ENCODE measurements at places on chromosomes 11 and 22. TPM values are rescaled to one million over a fixed set of nuclear protein-coding genes. Genes with fewer than 3 reads are reported as not detected.

The TSPAN18 gene
- 717 TPM for total RNA-seq

The UBE4A gene
- total RNA-seq = 32.0 TPM

The SCARF2 gene
- total RNA-seq = 8.1 TPM

The GSTT2B gene
- 6.0 TPM for total RNA-seq

The UBQLNL gene
- total RNA-seq = 4.4 TPM

The THOC5 gene
- total RNA-seq = 76.4 TPM

The FREY1 gene
- total RNA-seq = 1.1 TPM

The TIMM8B gene
- 49.6 TPM for total RNA-seq

The OSM gene
- total RNA-seq = not detected

The OR51E1 gene
- total RNA-seq = not detected

The CTTN gene
- 458 TPM for total RNA-seq

- DNase-seq = no peak
- H3K27me3 ChIP-seq = peaks cover 4% of the 10 kb centered on the region
- peaks cover 12% of the 10 kb centered on the region for H3K36me3 ChIP-seq
- H3K4me3 ChIP-seq = peak overlapping the region; percentile 97
- H3K27ac ChIP-seq = peak overlapping the region; percentile 82
Measured at GRCh38 chr22:31750365-31751284, 693 bp upstream of the PRR14L start.

DNA sequence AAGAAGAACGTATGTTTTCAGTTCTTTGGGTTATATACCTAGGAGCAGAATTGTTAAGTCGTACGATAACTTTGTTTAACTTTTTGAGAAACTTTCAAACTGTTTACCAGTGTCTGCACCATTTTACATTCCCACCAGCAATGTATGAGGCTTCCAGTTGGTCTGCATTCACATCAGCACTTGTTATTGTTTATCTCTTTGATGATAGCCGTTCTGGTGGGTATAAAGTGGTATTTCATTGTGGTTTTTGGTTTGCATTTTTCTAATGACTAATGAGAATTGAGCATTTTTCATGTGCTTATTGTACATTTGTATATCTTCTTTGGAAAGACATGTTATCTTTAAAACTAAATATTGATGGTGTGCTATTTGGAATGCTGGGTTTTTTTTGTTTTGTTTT is 59.8 kb downstream of the KDM2A start:
- H3K27me3 ChIP-seq = no peaks in the 10 kb centered on the region
- DNase-seq = no peak
- H3K27ac ChIP-seq = no peak overlapping the region
- peaks cover 9% of the 10 kb centered on the region for H3K36me3 ChIP-seq
- H3K4me1 ChIP-seq = no peaks in the 10 kb centered on the region

DNA sequence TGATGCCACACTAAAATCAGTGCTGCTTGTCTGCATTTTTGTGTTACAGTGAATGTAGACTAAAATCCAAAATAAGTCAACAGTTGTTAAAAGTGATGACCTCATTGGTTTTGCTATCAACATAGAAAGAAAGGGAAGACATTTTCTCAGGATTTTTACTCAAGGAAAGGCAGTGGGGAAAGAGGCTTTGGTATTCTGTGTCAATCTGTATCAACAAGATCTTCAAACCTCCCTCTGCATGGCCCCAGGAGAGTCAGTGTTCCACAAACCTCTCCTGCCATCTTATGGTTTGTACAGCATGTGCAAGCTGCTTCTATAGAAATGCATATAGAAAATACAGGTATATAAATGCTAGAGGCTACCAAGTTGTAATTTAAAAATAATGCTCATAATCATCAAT is 13.8 kb upstream of the OR51M1 start:
- H3K4me3 ChIP-seq = no peak overlapping the region
- peak; percentile 26 for DNase-seq
- no peaks in the 10 kb centered on the region for H3K36me3 ChIP-seq
- H3K27me3 ChIP-seq = no peaks in the 10 kb centered on the region

DNA sequence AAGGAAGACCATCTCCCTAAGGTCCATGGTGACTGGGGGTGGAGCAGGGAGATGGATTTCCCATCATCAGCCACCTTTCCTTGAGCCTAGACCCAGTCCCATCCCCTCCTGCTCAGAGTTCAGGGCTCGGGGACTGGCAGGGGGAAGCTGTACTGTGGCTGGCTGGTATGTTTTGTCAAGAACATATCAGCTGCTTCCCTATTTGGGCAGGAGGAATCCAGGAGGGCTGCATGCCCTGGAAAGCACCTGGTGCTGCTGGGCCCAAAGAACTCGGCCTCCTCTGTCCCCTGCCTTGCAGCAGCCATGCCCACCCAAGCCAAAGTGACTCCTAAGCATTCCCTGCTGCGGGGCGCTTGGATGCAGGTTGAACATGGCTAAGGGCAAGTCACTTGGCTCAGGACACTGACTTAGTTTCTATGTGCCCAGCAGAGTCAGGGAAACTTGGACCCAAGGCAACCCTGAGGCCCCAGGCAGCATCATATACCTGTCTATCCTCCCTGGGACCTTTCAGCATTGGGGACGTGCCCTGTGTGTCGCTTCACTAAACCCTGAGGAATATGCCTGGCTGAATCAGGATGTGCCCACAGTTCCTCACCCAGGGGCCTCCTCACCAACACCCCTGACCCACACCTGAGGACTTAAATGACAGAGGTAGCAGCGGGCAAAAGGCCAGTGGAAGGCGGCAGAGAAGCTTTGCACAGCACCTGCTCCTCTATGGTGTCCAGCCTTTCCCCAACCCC is 43.1 kb downstream of the BUD13 start:
- no peak for DNase-seq
- H3K27ac ChIP-seq = no peak overlapping the region
- H3K36me3 ChIP-seq = no peaks in the 10 kb centered on the region
- no peak overlapping the region for H3K4me3 ChIP-seq

DNA sequence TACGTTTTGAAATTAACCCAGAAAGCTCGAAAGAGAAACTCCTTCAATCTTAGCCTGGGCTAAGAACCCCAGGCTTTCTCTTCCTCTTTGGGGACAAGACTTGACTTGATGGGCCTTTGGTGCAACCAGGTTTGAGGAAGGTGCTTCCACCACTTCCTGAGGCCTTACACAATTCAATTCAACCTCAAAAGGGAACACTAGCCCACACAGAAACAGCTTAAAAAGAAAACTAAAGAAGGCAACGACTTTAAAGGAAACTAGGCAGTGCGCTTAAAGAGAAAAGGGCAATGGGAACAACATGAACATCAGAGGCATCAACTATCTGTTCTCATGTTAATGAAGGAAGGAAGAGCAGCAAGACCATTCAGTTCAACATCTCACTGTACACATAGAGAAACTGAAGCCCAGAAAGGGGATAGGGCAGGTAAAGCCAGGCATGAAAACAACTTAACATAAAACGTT is 24.8 kb downstream of the PAK1 start:
- peak overlapping the region; percentile 44 for H3K27ac ChIP-seq
- no peak overlapping the region for H3K4me3 ChIP-seq

DNA sequence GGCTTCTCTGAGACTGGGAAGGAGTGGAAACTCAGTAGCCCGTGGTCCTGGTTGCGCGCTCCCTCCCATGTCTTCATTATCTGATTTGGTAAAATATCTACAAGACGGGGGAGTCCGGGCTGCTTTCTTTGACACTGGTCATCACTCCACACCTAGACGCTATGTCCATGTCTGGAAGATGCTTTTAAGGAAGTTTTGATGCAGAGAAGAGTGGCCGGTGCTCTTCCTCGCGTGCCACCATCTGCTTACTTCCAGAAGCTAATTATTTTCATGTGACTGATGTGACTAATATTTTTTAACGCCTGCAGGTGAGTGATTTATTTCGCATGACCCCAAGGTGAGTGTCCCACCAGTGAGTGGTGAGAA is 339 bp upstream of the TRIM21 start:
- no peaks in the 10 kb centered on the region for H3K27me3 ChIP-seq
- DNase-seq = no peak
- no peak overlapping the region for H3K27ac ChIP-seq
- H3K4me1 ChIP-seq = peaks cover 10% of the 10 kb centered on the region
- H3K36me3 ChIP-seq = peaks cover 15% of the 10 kb centered on the region

DNA sequence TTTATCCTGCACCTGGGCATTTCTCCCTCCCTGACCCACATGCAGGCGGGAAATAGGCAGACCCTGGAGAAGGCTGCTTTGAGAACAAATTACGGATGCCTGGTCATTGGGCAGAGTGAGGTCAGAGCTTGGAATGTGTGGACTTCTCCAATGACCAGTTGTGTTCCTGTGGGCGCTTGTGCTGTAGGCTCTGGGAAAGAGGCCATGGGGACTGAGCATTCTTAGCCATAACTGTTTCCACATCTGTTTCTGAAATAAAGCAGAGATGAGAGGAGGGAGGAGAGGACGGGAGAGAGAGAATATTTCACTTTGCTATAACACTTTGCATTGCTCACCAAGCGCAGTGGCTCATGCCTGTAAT is 11.2 kb upstream of the TMEM184B start:
- DNase-seq = no peak
- peaks cover 14% of the 10 kb centered on the region for H3K4me1 ChIP-seq
- peaks cover 1% of the 10 kb centered on the region for H3K27me3 ChIP-seq
- H3K36me3 ChIP-seq = peaks cover 4% of the 10 kb centered on the region
- no peak overlapping the region for H3K4me3 ChIP-seq

GRCh38 chr22:33470456-33470855 is 412.3 kb upstream of the SYN3 start:
- H3K4me1 ChIP-seq = peaks cover 24% of the 10 kb centered on the region
- DNase-seq = no peak
- H3K27me3 ChIP-seq = peaks cover 4% of the 10 kb centered on the region
- no peaks in the 10 kb centered on the region for H3K36me3 ChIP-seq

GRCh38 chr11:87006035-87006434 is 31.7 kb upstream of the TMEM135 start:
- H3K27me3 ChIP-seq = peaks cover 3% of the 10 kb centered on the region
- no peak for DNase-seq
- H3K27ac ChIP-seq = no peak overlapping the region
- H3K4me3 ChIP-seq = no peak overlapping the region
- H3K36me3 ChIP-seq = no peaks in the 10 kb centered on the region
- no peaks in the 10 kb centered on the region for H3K4me1 ChIP-seq

- no peak overlapping the region for H3K27ac ChIP-seq
- peaks cover 2% of the 10 kb centered on the region for H3K27me3 ChIP-seq
- no peak for DNase-seq
- H3K4me1 ChIP-seq = peaks cover 23% of the 10 kb centered on the region
Measured at GRCh38 chr11:117171404-117172061, 7.0 kb upstream of the SIDT2 start.

GRCh38 chr22:36998620-36999351 is 20.5 kb downstream of the TST start:
- no peak overlapping the region for H3K27ac ChIP-seq
- H3K4me3 ChIP-seq = no peak overlapping the region
- H3K36me3 ChIP-seq = peaks cover 3% of the 10 kb centered on the region

- no peak overlapping the region for H3K4me3 ChIP-seq
- DNase-seq = no peak
- no peaks in the 10 kb centered on the region for H3K36me3 ChIP-seq
- no peaks in the 10 kb centered on the region for H3K27me3 ChIP-seq
- H3K27ac ChIP-seq = no peak overlapping the region
Measured at GRCh38 chr11:47020793-47021526, 84.4 kb downstream of the CSTPP1 start.

DNA sequence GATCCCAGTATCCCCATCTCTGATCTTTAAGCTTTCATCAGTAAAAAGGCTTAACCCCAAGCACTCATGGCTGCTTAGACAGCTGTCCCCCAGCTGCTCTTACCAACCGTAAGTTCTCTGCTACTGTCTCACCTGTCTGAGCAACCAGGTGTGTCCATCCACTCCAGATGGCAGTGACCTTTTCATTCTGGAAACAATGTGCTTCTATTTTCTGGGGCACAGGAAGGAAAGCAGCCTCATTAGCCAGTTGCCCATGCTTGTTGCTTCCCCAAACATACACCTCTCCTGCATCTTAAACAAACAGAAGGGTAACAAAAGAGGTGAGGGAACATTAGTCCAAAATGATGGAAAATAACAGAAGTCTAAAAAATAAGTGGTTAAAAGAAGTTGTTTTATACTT is 24.4 kb downstream of the SERGEF start:
- peaks cover 11% of the 10 kb centered on the region for H3K36me3 ChIP-seq
- DNase-seq = no peak
- no peak overlapping the region for H3K27ac ChIP-seq
- no peaks in the 10 kb centered on the region for H3K27me3 ChIP-seq
- H3K4me1 ChIP-seq = no peaks in the 10 kb centered on the region
- H3K4me3 ChIP-seq = no peak overlapping the region

GRCh38 chr11:77710358-77710757 is 72.8 kb upstream of the CLNS1A start:
- no peak overlapping the region for H3K4me3 ChIP-seq
- H3K36me3 ChIP-seq = no peaks in the 10 kb centered on the region
- H3K4me1 ChIP-seq = no peaks in the 10 kb centered on the region
- no peaks in the 10 kb centered on the region for H3K27me3 ChIP-seq

GRCh38 chr11:10095412-10096208 is 198.4 kb downstream of the SBF2 start:
- H3K27ac ChIP-seq = no peak overlapping the region
- H3K4me1 ChIP-seq = peaks cover 2% of the 10 kb centered on the region
- peaks cover 22% of the 10 kb centered on the region for H3K36me3 ChIP-seq
- peaks cover 1% of the 10 kb centered on the region for H3K27me3 ChIP-seq

DNA sequence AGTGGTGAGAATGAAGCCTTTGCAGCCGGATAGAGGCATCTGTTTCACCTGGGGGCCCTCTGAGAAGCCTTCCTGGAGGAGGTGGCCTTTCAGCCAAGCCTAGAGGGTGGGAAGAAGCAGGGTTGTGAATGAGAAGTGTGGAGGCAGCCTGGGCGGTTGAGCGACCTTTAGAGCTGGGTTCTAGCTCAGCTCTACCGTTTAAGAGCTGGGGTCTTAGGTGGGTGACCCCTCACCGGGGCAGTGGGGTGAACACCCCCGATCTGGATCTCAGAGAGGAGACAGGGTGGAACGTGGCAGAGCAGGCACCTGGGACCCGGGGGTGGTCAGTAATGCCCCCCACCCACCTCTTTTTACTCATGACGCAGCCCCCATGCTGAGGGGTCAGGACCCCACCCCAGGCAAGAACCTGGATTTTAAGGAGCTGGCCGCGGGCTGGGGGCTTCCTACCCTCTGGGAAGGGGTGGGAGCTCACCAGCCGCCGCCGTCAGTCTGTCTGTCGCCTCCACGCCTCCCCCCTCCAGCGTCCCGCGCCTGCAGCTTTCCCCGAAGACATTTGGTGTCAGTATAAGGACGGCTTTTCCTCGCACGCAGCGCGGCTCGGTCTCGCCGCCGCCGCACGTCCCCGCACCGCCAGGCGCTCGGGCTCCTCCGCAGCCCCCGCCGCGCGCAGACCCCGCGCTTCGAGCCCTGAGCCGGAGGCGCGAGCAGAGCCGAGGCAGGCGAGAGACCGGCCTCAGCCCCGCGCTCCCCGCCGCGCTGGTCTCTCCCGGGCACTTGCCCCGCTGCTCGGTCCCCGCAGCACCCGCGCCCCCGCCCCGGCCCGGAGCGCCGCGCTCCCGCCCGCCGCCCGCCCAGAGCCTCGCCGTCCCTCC is 13.3 kb upstream of the CACNA1I start:
- peaks cover 10% of the 10 kb centered on the region for H3K4me1 ChIP-seq
- H3K27ac ChIP-seq = no peak overlapping the region
- no peaks in the 10 kb centered on the region for H3K36me3 ChIP-seq
- H3K4me3 ChIP-seq = no peak overlapping the region
- DNase-seq = no peak
